ENCODE measurements at places on chromosomes 1 and 21. TPM values are rescaled to one million over a fixed set of nuclear protein-coding genes. Genes with fewer than 3 reads are reported as not detected.

- H3K36me3 ChIP-seq: no peaks in the 10 kb centered on the region
- no peaks in the 10 kb centered on the region for H3K27me3 ChIP-seq
- no peaks in the 10 kb centered on the region for H3K4me1 ChIP-seq
- no peak overlapping the region for H3K4me3 ChIP-seq
These were observed 350.5 kb downstream of the MATN1 start for GRCh38 chr1:30372792-30373433.

- H3K4me3 ChIP-seq: no peak overlapping the region
- no peak for DNase-seq
- H3K4me1 ChIP-seq: no peaks in the 10 kb centered on the region
- no peak overlapping the region for H3K27ac ChIP-seq
- H3K27me3 ChIP-seq: no peaks in the 10 kb centered on the region
These were observed 27.2 kb upstream of the CLIC4 start for GRCh38 chr1:24717887-24718650.

Gene DNASE2B
- not detected for total RNA-seq

DNA sequence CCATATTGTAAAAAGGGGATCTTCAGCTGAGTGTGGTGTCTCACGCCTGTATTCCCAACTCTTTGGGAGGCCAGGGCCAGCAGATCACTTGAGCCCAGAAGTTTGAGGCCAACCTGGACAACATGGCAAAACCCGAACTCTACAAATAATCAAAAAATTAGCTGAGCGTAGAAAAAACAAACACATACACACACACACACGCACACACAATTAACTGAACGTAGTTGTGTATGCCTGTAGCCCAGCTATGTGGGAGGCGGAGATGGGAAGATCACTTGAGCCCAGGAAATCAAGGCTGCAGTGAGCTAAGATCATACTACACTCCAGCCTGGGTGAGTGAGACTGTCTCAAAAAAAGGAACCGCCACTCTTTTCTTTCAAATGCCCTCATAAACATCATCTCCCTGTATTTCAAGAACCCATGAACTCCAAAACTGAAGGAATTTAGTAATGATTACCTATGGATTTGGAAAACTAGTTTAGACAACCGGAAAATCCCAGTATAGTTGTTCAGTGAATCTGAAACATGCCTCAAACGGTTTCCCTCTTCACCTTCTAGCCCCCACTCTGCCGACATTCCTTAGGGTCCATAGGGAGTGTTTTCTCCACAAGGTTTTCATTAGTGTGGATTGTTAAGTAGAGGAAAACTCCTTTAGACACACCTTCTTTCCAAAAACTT is 4.5 kb downstream of the TXNIP start:
- H3K27me3 ChIP-seq: no peaks in the 10 kb centered on the region
- H3K36me3 ChIP-seq: peaks cover 34% of the 10 kb centered on the region
- H3K4me3 ChIP-seq: peak overlapping the region; percentile 73
- no peaks in the 10 kb centered on the region for H3K4me1 ChIP-seq
- peak overlapping the region; percentile 98 for H3K27ac ChIP-seq
- DNase-seq: peak; percentile 73

DNA sequence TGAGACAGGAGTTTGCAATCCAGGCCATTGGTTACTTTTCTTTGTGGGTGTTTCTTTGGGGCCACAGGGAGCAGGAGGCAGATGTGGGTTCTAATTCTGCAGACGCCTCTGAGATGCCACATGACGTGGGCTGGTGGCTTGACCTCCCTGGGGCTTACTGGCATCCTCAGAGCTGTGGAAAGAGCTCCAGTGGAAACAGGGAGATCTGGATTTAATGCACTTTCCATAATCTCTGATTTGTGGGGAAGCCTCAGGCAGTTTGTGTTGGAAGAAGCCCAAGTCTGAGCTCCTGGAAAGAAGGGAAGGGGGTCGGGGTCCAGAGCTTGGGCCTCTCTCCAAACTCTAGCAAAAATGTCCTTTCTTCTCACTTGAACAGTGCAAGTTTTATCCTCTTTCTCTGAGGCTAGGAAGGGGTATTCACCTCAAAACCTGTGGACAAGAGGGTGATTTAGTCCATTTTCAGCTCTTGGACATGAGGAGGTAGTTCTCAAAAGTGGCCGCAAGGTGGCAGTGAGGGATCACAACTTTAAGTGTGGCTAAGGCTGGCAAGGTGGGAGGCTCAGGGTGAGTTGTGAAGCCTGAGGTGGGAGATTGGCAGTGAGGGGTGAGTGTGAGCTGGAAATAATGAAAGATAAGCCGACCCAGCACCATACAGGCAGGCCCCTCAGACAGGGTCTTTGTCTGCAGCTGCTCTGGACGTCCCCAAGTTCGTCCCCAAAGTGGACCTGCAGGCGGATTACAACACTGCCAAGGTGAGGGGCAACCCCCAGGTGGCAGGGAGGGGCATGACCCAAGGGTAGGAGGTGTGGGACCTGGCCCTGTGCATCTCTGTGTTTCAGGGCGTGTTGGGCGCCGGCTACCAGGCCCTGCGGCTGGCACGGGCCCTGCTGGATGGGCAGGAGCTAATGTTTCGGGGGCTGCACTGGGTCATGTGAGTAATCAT is 9.2 kb downstream of the IKBKE start:
- no peak overlapping the region for H3K4me3 ChIP-seq
- no peaks in the 10 kb centered on the region for H3K27me3 ChIP-seq
- no peaks in the 10 kb centered on the region for H3K36me3 ChIP-seq
- no peaks in the 10 kb centered on the region for H3K4me1 ChIP-seq
- H3K27ac ChIP-seq: no peak overlapping the region

Gene VASH2
- total RNA-seq: 1.7 TPM

DNA sequence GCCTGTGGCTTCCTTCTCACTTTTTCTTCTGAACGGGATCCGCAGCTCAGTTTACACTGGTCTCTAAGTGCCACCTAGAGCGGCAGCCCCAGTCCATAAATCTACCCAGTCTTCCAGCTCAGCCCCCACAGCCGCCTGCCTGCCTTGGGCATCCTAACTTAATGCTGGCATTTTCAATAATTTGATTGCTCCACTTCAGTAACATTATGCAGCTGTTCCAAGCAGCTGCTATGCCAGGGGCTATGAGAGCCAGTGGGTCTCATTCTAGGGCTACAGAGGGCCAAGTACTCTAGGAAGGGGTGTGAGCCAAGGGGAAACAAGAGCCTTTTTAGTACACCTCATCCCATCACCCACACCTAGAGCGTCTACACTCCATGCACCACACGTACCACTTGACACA is 48.4 kb upstream of the COA6 start:
- no peak overlapping the region for H3K4me3 ChIP-seq
- H3K36me3 ChIP-seq: no peaks in the 10 kb centered on the region
- no peak overlapping the region for H3K27ac ChIP-seq
- no peak for DNase-seq
- no peaks in the 10 kb centered on the region for H3K4me1 ChIP-seq

Gene IFI44L
- total RNA-seq: 2.1 TPM

DNA sequence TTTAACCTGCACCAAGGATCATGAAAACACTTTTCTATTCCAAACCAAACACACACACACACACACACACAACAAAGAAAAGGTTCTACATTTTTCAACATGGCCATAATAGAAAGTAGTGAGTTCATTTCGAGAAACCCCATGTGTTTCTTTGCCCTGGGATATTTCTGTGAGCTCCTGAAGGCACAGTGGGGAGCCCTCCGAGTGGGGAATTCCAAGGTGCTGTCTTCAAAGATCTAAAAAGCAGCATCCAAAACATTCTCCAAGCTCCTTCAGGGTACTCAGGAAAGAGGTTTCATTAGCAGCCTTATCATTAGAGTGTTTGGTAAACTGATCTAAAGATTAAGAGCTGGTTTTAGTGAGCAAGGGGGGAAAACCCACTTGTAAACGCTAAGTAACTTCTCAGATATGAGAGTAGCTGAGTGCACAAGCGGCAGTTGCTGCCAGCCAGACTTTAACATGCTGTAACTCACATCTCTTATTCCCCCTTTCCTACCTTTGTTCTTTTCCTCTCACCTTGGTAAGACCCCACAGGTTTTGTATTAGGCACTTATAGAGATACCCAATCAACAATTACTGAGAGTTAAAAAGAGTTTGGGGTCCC is 38.3 kb downstream of the ZC3H11B start:
- DNase-seq: no peak
- H3K27ac ChIP-seq: no peak overlapping the region
- H3K4me3 ChIP-seq: no peak overlapping the region
- peaks cover 3% of the 10 kb centered on the region for H3K27me3 ChIP-seq
- no peaks in the 10 kb centered on the region for H3K4me1 ChIP-seq

DNA sequence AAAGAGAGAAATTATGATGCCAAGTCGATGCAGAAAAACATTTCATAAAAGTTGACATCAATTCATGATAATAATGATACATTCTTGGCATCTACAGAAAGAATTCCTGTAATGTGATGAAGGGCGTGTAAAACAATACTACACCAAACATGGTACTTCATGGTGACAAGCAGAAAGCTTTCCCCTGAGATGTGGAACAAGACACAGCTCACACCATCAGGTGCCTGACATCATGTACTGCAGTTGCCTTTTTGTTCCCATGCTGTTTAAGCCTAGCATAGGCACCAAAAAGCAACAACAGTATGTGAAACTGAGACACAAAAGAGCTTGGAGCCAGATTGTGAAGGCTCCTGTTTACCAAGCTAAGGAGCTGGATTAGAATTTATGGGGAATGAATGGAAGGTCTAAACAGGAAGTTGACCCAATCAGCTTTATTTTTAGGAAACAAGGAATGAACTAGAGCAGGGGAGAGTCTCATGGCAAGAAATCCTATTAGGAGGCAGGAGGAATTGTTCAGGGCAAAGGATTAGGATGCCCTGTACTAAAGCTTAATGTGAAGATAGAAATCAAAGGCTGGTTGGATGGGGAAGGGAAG is 67.2 kb downstream of the SYDE2 start:
- DNase-seq: no peak
- no peaks in the 10 kb centered on the region for H3K4me1 ChIP-seq
- H3K27me3 ChIP-seq: no peaks in the 10 kb centered on the region
- H3K36me3 ChIP-seq: no peaks in the 10 kb centered on the region
- no peak overlapping the region for H3K4me3 ChIP-seq

DNA sequence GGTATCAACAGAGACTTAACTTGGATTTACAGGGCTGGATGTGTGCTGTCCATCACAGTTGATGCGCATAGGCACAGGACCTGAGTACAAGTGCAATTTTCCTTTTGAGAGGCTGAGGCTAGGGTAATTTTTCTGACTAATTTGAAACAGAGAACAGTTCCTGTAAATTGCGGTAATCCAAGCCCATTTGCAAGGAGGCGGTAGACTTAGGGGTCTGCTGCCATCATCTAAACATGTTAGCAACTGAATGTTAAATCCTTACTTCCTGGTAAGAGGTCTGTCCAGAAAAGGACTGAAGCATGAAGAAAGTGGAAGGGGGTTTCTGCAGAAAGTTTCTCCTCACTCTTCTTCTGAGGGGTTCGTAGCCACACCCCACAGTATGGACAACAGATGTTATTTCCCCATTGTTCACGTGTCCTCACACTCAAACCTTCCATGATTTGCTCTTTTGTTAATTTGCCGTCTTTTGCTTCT is 23.7 kb upstream of the C1orf198 start:
- no peaks in the 10 kb centered on the region for H3K27me3 ChIP-seq
- no peak overlapping the region for H3K27ac ChIP-seq
- no peak for DNase-seq
- H3K36me3 ChIP-seq: no peaks in the 10 kb centered on the region

Gene CNTN2
- total RNA-seq: not detected

DNA sequence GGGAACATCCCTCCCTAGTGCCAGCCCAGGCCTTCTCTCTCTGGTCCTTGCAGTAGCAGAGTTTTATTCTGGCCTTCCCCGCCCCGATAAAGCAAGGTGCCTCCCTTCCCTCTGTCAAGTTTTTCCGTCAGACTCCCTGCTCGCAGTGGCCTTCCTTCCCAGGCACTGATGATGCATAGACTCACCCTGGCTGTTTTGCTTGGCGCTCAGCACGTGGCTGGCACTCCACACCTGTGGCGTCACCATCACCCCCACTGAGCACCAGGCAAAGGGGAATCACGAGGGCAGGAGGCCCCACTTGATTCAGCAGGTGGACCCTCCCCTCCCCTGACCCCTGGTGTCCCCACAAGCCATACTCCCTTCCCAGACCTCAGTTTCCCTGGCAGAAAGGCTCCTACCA is 7.4 kb downstream of the SLC26A9 start:
- no peak overlapping the region for H3K4me3 ChIP-seq
- H3K27me3 ChIP-seq: no peaks in the 10 kb centered on the region
- H3K36me3 ChIP-seq: no peaks in the 10 kb centered on the region
- no peak overlapping the region for H3K27ac ChIP-seq

GRCh38 chr1:111199881-111200801 is at the start of gene DENND2D:
Gene DENND2D (minus strand): TSS chr1:111200646. CDS start chr1:111200459, 187 bp downstream.
- no peaks in the 10 kb centered on the region for H3K27me3 ChIP-seq
- DNase-seq: peak; percentile 64
- no peaks in the 10 kb centered on the region for H3K36me3 ChIP-seq
- H3K4me1 ChIP-seq: peaks cover 29% of the 10 kb centered on the region
- peak within 1 kb of the TSS; percentile 99 for H3K27ac ChIP-seq

Gene GPR25
- total RNA-seq: not detected

GRCh38 chr1:225467193-225468020 is 39.6 kb upstream of the LBR start:
- H3K36me3 ChIP-seq: no peaks in the 10 kb centered on the region
- peak overlapping the region; percentile 94 for H3K27ac ChIP-seq
- peaks cover 4% of the 10 kb centered on the region for H3K4me1 ChIP-seq
- DNase-seq: peak; percentile 91

GRCh38 chr1:245999697-246000637 is 507.1 kb downstream of the SMYD3 start:
- H3K4me3 ChIP-seq: no peak overlapping the region
- H3K36me3 ChIP-seq: no peaks in the 10 kb centered on the region
- no peaks in the 10 kb centered on the region for H3K27me3 ChIP-seq
- DNase-seq: no peak
- peaks cover 4% of the 10 kb centered on the region for H3K4me1 ChIP-seq

- H3K4me1 ChIP-seq: no peaks in the 10 kb centered on the region
- no peaks in the 10 kb centered on the region for H3K36me3 ChIP-seq
- no peaks in the 10 kb centered on the region for H3K27me3 ChIP-seq
- H3K27ac ChIP-seq: no peak overlapping the region
- H3K4me3 ChIP-seq: no peak overlapping the region
- no peak for DNase-seq
These were observed 126.4 kb downstream of the FAM78B start for GRCh38 chr1:166040202-166040997.

Gene SOAT1
- total RNA-seq: 9.9 TPM
